ENCODE measurements at places on chromosomes 3 and 15.
A peak's percentile ranks its signal among the peaks of the same experiment; 100 is the strongest.

DNA sequence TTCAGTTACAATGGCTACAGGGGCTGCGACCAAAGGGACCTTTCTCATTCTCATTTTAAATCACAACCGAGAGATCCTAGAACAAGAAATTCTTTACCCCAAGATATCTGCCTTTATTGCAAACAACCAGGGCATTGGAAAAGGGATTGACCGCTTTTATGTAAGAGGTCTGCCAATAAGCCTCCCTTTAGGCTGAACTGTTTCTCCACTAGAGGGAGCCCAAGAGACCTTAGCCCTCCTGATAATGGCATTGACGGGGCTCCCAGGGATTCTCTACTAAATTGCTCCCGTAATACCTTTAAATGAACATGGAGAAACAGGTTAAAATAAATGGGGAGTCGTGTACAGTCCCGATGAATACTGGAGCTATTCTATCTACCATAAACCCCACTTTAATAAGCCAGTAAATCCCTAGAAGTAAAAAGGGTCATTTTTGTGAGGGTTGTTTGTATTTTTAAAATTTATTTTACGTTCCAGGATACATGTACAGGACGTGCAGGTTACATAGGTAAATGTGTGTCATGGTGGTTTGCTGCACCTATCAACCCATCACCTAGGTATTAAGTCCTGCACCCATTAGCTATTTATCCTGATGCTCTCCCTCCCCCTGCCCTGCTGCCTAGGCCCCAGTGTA lies 7.5 kb upstream of the IGSF10 start:
- no peak for DNase-seq

DNA sequence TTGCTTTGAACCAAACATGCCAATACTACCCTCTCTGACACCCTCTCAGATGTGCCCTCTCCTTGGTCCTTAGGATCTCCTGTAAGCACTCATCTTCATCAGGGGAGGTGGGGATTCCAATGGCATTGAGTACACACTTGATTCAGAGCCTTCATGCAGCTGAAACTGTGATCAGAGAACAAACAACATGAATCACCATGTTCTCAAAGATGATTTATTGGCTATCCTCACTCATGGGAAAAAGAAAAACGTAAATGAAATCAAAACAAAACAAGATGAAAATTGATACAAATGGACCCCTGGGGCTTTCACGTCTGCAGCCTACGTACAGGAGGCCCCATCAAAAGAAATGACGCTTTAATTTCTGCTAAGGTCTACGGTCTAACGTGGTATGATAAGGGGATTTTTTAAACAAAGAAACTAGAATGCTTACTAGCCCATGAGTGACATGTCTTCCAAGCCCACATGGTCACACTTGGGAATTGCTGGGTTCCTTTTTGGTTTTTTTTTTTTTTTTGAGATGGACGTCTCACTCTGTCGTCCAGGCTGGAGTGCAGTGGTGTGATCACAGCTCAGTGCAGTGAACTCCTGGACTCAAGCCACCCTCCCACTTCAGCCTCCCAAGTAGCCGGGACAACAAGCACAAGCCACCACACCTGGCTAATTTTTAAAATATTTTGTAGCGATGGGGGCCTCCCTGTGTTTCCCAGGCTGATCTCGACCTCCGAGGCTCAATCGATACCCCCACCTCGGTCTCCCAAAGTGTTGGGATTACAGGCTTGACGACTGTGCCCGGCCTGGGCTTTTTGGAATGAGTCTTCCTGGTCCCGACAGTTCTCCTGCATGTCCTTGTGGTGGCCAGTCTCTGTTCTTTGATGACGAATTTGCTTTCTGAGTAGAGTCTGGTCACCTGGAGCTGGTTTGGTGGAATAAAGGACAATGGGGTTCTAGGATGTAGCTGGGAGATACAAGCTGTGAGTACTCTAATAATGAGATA lies 202.6 kb downstream of the XXYLT1 start:
- DNase-seq = no peak

GRCh38 chr15:100256101-100256969 lies 85.4 kb downstream of the ADAMTS17 start:
- DNase-seq = no peak

DNA sequence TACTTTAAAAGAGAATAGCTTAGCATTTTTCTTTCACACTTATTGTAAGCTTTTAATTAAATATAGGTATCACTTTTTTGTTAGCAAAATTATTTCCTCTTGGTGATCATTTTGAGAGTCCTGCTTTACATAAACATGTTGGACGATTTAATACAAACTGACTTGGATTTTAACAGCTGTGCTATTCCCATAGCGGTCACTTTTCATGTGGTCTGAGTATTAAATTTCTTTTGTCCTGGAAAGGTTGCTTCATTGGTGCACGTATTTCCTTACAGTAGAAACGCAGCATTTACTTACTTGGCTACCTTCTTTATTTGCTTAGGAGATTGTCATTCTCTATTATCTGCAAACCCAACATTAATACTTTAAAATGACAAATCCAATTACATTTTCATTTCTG lies 109.4 kb downstream of the ATG7 start:
- DNase-seq = no peak

- no peak for DNase-seq
Observed at GRCh38 chr3:143821862-143822261, 26.4 kb downstream of the SLC9A9 start.

- DNase-seq = no peak
Observed at GRCh38 chr3:69695443-69695842, 43.8 kb upstream of the MITF start.

- no peak for DNase-seq
Observed at GRCh38 chr3:65628978-65629377, 409.7 kb downstream of the MAGI1 start.

DNA sequence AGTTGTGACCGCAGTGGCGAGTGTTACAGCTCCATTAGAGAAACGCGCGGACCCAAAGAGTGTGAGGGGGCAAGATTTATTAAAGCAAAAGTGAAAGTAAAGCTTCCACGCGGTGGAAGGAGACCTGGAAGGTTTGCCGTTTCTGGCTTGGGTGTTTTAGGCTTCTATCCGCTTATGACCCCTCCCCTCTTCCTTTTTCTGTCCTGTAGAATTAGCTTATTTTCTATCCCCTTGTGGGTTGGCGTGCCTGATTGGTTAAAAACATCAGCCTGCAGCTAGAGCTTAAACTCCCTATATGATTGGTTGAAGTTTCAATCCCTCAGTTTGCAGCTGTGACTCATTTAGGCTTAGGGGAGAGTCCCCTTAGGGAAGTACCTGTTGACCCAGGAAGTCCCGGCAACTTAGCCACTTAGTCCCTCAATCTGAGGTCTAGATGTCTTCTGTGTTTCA lies 39.6 kb downstream of the C3orf38 start:
- peak; percentile 3 for DNase-seq

DNA sequence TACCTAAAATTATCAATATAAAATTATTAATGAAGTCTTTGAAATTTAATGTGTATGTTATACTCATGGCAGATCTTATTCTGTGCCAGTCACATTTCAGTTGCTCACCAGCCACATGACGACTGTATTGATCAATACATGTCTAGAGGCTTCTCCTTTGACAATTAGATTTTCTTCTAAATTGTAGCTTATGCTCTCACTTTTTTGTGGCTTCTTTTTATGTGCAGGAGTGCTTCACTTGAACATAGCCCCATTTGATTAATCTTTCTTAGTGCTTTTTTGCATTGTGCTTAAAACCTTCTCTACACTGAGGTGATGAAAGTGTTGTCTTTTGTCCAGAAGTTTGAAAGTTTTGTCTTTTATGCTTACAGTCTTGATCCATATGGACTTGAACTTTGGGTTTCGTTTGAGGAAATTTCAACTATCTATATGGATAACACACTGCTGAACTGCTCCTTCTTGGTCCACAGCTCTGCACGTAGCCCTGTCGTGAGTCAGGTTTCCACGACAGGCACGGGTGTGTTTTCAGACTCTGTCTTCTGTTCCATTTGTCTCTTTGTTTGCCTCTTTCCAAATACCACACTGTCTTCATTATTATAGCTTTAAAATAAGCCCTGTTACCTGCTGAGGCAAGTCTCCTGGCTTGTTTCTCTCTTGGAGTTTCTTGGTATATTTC lies 393.9 kb upstream of the CFAP20DC start:
- no peak for DNase-seq

GRCh38 chr3:143121241-143122088 lies 1.9 kb downstream of the CHST2 start:
- DNase-seq = peak; percentile 66

DNA sequence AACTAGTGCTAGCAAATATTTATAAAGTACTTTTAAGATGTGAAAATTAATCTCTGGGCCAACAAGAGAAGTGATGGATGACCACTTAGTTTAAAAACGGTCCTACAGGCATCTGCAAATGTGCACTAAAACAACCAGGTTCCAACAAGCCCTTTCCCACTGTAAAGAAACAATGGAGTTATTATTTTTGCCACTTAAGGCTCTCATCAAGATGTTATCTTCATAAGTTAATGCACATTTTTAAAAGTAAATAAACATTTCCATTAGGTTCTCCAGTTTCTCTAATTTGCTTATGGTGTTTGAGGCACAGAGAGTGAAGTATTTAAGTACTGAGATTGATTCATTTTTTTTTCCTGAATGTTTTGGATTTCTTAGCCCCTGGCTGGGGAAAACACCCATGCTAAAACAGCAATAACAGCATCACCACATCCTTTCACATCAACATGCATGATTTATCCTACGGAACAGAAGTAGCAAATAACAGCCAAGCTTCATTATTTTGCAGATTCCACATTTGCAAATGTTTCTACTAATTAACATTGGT lies 20.8 kb downstream of the ABI3BP start:
- no peak for DNase-seq

GRCh38 chr3:162938083-162938482 lies 1441.5 kb downstream of the OTOL1 start:
- no peak for DNase-seq

DNA sequence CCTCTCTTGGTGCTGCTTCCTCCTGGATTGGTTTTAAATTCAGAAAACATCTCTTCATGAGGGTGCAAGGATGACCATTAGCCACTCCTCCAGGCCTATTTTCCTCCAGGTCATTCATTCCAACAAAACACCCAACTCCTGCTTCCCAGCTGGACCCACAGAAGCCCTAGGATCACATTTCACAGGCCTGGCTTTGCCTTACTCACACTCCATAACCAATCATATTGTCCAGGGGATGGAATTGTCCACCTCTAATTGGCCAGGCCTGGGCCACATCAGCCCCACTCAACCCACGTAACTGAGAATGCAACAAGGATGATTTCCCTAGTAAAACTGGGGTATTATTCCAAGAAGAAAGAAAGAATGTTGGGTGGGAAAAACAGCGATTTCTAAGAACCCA lies 616.7 kb upstream of the SUCLG2 start:
- no peak for DNase-seq

- DNase-seq = no peak
Observed at GRCh38 chr3:55226696-55227095, 260.4 kb downstream of the WNT5A start.

- DNase-seq = no peak
Observed at GRCh38 chr15:84111575-84111974, 124.0 kb upstream of the GOLGA6L4 start.

DNA sequence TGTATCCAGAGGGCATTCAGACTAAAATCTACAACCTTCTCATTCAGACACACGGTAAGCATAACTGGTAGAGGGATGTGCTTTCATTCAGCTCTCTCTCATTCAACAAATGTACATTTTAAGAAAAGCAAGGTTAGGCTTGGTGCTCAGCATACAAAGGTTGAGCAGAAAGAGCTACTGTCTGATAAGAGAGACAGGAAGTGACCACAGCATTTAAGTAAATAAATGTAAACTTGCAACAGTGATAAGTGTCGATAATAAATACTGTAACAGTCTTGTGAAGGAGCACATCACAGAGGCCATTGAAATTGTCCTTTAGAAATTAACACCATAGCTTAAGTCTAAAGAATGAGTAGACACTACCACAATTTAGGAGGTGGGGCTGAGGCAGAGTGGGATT lies 3.4 kb downstream of the CD96 start:
- no peak for DNase-seq

- DNase-seq = no peak
Observed at GRCh38 chr15:89301304-89302089, 33.1 kb downstream of the POLG start.

- no peak for DNase-seq
Observed at GRCh38 chr3:132399054-132399929, 18.0 kb upstream of the DNAJC13 start.

- no peak for DNase-seq
Observed at GRCh38 chr3:10753964-10754363, 62.1 kb upstream of the SLC6A11 start.

DNA sequence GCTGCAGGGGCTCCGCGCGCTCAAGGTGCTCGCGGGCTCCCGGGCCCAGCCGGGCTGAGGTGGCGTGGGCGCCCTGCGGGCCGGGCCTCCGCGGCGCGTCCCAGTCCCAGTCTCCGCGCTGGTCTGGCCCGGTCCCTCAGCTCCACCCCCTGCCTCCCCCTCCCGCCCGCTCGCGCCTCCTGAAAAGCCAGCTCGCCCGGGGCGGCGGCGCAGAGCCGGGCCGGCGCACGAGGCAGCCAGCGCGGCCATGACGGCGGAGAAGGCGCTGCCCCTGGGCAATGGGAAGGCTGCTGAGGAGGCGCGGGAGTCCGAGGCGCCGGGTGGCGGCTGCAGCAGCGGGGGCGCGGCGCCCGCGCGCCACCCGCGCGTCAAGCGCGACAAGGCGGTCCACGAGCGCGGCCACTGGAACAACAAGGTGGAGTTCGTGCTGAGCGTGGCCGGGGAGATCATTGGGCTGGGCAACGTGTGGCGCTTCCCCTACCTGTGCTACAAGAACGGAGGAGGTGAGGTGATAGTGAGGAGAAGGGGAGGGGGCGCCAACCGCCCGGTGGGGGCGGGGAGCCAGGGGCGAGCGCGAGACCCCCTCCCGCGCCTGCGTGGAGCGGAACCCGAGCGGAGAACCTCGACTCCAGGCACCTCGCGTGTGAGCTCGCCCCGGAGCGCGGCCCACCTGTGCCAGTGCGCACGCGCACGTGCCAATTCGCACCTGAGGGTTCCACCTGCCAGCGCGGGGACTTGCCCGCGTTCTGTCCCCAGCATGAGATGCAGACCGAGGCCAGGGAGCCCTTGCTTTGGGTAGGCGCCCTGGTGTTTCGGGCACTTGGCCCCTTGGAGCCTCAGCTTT lies at the start of gene SLC6A11:
Gene SLC6A11, plus strand, starts transcription at position 210 of the 844 bp plus-strand sequence. Its CDS starts 38 bp downstream, at position 248.
- no peak for DNase-seq

DNA sequence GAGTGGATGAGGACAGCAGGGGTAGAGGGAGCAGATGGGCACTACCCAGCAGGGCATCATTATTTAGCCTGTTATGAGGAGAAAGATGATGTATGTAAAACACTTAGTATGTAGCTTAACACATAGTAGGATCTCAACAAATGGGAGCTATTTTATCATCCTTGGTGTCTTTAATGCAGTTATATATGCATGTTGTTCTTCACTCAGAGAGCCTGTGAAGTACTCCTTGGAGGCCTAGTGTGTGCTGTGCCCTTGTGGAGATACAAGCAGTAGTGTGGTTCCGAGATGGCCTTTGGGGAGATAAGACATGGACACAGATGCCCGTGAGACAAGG lies 124.2 kb downstream of the LIPC start:
- DNase-seq = no peak

DNA sequence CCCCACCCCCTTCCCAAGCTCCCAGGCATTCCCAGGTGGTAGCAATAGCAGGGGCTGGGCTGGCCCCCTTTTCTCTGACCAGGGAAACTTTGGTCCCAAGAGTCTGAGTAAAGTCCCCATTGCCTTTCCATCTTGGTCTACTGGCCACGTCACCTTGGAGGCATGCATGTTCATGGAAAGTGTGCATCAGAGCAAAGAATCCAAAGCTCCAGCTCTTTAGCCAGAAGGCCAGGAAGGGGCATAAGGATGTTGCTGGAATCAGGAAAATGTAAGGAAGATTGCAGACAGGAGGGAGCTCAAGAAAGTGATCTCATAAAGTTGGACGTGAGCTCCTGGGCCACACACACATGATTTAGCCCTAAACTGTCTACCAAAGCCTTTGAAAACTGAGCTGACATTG lies 63.6 kb downstream of the KBTBD12 start:
- DNase-seq = no peak

- DNase-seq = no peak
Observed at GRCh38 chr3:37190667-37191066, 16.3 kb upstream of the LRRFIP2 start.

All from stimulated activated CD4-positive, alpha-beta T cell treated with anti-CD3 and anti-CD28 coated beads, Interleukin-15, amount 100 ng/mL, for 48 hours (primary cell).